ENCODE measurements at places on chromosomes 1 and 21.

DNA sequence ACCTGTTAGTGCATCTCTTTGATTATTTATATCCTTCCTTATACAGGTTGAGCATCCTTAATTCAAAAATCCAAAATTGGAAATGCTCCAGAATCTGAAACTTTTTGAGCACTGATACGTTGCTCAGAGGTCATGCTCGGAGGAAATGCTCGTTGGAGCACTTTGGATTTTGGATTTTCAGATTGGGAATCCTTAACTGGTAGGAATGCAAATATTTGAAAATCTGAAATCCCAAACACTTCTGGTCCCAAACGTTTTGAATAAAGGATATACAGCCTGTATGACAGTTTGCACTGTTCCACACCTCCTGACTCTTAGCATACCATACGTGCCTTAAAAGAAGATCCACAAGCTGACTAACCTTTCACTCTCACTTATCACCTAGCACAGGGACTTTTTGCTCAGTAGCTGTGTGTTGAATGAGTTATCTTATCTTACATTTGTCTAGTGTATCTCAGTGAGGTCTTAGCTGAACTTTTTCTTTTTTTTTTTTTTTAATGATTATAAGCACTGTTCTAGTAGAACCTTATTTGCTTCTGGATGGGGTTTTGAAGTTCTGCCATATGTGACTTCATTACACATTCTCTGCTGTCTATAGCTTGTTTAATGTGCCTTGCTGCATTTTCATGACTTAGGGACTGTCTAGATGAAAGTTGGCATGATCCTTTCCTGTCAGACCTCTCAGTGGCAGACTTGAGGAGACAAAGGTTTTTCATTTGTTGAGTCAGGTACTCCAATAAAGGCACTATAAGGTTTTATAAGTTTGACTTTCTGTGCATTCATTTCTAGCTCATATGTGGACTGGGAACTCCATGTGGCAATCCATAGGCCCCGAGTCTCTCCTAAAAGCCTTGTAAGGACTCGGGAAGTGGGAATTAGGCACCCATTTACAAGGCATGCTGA lies 21.6 kb downstream of the PTGFRN start:
- no peak for DNase-seq

DNA sequence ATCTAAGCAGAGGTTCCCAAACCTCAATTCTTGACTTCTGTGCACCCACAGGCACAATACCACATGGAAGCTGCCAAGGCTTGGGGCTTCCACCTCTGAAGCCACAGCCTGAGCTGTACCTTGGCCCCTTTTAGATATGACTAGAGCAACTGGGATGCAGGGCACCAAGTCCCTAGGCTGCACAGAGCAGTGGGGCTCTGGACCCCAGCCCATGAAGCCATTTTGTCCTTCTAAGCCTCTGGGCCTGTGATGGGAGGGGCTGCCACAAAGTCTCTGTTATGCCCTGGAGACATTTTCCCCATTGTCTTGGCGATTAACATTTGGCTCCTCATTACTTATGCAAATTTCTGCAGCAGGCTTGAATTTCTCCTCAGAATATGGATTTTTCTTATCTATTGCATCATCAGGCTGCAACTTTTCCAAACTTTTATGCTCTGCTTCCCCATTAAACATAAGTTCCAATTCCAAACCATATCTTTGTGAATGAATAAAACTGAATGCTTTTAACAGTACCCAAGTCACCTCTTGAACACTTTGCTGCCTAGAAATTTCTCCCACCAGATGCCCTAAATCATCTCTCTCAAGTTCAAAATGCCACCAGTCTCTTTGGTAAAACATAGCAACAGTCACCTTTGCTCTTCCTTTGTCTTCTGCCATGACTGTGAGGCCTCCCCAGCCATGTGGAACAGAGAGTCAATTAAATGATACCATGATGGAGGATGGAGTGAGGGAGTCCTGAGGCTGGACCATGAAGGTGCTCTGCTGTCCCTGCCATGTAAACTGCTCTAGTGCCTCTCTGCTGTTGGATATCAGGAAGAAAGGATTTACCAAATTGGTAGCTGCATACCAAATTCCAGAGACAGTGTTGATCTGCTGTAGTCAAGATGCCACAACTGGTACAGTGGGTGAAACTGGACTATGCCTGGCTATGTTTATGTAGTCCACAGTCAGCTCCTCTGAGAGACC lies 37.6 kb downstream of the RUNX3 start:
- no peak for DNase-seq

DNA sequence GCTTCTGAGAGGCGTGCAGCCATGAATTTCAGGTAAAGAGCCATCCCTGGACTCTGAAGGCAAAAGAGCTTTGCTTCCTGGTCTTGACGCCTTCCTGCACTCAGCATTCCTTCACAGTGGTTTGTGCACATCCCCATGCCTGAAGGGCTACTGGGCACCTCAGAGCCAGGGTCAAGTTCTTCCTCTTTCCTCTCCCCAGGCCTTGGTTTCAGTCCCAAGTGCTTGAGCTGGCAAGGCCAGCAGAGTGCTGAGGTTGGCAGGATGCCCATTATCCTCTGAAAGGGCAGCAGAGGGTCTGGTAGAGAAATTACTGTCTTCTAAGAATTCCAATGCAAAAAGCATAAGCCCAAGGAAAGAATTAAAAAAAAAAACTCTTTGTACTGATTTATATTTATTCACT lies 1064.9 kb downstream of the TTLL7 start:
- DNase-seq = no peak

DNA sequence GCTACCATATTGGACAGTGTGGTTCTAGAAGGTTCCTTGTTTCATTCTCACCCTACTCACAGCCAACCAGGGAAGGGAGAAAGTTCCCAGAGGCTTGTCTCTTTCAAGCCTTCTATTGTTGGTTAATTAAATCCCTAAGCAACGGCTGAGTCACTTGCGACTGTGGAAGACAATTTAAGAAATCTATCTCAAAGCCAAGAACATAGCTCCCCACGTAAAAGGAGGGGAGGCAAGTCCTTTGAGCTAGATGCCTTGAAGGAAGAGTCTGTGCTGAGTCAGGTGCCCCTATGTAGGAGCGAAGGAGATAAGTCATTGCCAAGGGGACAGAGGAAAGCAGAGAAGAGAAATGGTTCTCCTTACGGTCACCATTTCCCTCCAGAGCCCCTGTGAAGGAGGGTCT lies 79.4 kb upstream of the PPP2R5A start:
- DNase-seq = no peak

- no peak for DNase-seq
Observed at GRCh38 chr1:24179251-24179840, 7.7 kb downstream of the IFNLR1 start.

DNA sequence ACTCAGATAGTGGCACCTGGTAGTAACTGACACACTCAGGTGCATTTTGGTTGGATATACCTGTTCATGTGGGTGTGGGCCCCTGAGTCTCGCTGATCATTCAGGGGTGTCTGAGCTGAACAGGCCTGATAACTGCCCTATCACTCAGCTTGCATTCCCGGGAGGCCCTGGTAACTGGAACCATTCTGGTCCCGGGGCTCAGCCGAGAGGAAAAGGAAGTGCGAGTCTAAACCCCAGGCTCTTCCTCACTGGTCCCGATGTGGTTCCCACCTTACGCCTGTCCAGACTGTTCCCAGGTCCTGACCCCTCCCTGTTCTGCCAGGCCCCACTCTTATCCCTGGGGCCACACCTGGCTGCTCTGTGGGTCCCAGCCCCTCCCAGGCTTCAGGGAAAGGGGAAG lies 11.7 kb upstream of the CDK18 start:
- DNase-seq = no peak

DNA sequence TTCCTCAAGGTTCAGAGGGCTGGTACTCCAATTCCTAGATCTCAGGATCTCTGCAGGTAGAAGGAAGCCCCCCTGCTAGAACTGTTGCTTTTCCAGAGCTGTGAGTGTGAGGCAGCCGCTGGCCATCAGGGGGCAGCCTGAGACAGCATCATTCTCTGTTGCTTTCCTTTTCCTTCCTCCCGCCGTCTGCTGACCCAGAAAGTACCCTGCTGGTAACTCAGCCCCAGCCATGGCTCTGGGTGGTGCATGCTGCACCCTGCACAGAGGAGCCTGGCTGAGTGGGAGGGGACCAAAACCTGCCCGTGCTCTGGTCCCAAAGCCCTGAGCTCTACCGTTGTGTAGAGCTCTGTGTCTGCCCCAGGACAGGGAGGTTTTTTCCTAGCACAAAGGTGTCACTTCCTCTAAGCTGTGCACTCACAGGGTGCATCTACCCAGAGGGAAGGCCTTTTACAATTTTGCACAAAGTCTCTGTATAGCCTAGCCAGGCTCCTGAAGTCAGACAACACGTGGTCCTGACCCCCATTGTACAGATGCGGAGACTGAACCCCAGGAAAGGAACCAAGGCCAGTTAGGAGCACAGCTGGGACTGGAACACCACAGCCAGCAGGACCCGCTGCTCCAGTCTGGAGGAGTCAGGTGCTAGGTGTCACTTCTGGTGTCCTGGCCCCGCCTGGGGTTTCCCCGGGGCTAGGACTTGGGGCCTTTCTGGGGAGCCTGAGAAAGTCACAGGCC lies 5.6 kb upstream of the FAM131C start:
- DNase-seq = peak; percentile 89
